ENCODE measurements at places on chromosomes 1 and 21.

DNA sequence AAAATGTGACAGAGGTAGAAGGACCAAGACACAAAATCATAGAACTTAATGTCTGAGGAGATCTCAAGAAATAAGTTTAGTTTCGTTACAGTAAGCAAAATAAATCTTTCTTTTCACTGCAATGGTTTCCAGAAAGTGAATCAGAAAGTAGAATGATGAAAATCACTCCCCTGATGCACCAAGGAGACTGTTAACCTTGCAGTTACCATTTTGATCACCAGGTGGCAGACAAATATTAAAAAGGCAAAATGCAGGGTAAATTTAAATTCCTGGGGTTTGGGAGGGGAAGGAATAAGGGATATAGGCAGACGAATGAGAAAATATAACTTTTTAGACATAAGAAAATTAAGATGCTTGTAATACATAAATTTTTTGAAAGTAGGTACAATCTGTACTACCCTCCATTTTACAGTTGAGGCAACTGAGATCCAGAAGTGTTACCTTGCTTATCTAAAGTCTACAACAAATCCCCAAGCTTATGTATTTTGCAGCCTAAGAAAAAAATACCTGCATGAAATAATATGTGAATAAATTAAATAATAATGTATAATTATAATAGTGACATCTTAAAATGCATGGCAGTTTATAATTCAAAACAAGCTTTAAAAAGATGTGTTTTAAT, 253.2 kb downstream of the CRB1 start:
- no peak for DNase-seq

DNA sequence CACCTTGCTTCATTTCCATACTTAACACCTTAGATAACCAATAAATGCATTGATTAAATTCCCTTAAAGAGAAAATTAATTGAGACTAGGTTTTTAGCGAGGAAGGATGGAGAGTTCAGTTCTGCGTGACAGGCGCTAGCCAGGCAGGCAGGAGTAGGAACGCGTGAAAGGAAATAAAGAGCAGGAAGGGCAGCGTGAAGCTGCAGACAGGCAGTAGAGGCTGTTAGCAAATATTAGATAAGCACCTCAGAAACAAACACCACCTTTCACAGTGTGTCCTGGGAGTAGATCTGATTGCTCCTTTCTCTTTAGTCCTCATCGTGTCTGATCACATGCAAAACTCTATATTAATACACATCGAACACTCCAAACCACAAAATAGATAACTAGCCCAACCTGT, 282.7 kb upstream of the ADGRL2 start:
- DNase-seq, result no peak

GRCh38 chr1:247409869-247410544, 6.0 kb upstream of the NLRP3 start:
- no peak for DNase-seq

DNA sequence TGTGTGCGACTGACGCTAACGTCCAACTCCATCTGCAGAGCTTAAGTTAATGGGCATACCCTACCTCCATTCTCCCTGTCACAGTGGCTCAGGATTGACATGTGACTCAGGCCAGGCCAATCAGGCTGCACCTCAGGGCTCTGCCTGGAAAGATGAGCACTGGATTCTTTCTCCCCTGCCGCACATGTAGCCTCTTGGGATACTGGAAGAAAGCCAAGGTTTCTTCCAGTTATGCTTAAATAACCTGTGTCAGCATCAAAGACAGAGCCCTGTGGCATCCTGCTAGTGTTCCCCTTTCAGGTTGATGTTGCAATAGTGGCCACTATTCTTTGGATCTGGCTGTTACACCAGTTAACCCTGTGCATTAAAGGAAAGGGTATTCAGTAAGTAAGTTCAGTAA, 55.0 kb upstream of the SYT6 start:
- DNase-seq, result no peak

DNA sequence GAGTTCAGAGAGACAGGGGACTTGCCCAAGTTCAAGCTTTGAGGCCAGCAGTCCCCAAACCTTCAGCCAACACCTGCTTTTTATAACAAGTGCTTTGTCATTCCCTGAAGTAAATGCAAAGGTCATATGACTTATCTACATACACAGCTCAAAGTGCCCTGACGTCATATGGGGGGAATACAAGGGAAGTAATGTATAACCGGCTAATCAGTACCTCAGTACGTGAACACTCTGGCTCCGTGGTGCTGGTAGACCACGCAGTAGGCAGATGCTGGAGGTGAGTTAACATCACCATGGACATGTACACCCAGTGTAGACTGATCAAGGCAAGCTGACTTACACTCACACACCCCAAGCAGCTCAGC, 60.0 kb downstream of the BACE2 start:
- DNase-seq, result no peak

DNA sequence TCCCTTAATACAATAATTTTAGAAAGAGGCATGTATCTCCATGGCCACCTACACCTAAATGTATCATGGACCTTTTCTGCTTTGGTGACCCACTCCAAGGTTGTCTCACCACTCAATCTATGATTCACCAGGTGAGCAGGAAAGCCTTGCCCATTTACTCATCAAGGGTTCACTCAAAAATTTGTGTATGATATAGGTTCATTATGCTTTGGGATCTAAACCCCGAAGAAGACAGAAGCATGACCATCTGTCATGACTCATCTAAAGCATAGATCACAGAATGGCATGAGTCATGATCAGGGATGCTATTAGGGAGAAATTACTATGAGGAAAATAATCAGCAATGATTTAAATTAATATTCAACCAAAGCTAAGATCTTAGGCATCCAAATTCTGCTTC, 38.5 kb downstream of the PYHIN1 start:
- DNase-seq, result no peak

DNA sequence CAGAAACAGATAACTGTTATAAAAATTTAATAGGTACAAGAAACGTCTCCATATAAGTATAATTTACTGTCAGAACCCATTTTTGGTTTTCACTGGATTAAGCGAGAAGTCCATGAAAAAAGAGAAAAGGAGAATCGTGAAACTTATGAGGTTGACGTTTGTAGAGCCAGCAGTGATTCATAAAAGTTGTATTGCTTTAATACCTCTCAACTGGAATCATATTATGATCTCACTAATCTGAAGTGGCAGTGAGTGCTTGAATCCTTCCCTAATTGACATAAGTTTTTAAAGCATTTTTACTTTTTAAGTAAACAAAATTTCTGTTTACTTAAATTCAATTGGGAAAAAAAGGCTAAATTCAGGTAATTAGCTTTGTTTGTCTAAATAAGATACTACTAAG, 315.3 kb downstream of the TPR start:
- DNase-seq, result no peak

DNA sequence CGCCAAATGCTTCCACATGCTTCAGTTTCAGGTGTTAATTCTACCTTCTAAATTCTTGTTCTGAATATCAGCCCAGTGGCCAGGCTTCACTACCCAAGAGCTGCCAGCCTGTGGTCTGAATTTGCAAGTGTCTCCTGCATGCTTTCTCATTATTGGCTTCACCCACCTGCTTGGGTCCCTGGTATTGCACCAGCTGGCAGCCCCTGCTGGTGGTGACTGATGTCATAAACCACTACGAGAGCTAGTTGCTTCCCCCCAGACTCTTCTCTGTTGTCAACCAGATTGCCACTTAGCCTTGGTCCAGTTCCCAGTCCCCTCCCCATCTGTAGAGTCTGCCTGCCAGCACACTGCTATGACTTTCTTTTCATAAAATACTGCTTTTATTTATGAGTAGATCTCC, 197.7 kb upstream of the DUSP10 start:
- DNase-seq, result no peak

DNA sequence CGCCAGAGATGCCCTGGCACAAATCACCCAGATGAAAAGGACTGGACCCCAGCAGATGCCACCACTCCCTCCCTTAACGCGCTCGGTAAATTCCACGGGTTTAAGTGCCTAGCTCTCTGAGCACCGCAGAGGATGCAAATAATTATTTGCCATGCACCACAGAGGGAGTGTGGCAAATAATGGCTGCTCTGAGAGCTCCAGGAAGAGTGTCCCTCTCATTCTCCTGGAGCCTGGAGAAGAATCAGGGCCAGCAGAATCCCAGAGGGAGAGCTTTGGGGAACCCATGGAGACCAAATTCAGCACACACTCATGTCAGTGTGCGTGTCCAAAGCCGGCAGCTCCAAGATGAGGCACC, 667 bp downstream of the HHIPL2 start:
- no peak for DNase-seq

DNA sequence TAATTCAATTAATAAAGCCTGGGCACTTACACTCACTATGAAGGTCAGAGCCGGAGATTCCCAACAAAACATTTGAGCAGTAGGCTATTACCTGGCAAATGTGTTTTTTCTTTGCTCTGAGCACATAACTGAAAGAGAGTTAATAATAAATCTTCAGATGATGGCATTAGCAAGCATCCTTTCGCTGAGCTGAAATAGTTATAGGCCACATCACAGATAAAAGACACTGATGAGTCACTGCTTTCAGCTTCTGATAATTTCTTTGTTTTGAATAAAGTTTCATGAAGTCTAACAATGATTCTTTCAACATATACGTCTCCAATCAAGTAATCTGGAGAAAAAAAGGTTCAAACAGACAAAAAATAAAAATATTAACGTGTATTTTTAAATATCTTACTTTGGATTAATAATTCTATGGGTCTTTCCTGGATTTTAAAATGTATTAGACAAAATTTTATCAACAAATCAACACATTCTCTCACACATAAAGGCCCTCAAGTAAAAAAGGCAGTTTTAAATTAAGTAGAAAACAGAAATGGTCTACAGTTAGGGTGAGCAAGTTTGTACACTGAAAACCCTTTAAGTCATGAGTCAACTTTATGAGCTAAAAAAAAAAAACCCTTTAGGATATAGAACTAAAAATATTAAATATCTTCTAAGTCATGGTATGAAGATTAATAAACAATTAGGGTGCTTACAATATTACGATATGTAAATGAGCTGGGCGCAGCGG, 33.1 kb downstream of the LTN1 start:
- DNase-seq, result no peak

DNA sequence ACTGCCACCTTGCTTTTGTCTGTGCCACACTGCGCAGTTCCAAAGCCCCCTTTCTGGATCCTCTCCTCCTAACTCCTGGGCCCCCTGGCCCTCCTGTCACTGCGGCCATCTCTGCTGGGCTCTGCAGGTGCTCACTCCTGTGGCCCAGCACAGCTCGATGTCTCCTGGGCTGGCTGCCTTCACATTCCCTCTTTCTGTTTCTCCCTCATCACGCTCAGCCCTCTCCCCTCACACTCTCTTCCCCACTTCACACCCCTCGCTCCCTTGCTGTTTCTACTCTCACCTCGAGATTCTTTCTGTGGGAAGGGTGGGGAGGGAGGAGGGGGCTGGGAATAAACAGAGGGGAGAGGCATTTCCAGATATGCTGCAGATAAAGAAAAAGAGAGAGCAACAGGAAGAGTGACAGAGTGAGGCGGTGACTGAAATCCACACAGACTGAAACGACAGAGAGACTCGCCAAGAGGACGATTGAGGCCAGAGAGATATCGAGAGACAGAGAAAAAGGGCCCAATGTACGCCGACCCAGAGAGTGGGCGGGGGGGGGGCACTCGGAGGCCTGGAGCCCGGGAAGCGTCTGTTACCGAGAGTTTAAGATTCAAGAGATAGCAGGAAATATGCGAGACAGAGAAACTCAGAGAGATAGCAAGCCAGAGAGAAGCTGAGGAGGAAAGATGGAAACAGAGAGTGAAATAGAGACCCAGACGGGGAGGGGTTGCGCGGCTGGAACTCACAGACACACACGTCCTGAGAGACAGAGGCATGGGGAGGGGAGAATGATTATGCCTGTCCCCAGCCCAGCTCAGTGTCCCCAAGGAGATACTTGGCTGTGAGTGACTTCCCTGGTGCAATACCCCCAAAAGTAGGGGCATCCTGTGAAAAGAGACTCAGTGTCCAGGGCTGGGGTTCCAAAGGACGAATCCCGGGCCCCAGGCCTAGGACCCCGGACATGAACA, 666 bp downstream of the CSF3R start:
- DNase-seq, result no peak

- DNase-seq, result no peak
Measured at GRCh38 chr1:61981870-61982660, 212.6 kb upstream of the L1TD1 start.

All from iPS DF 19.7 (cell line).